ENCODE measurements at places on chromosomes 6 and 20.

- no peak overlapping the region for H3K27ac ChIP-seq
- H3K4me3 ChIP-seq: no peak overlapping the region
- DNase-seq: no peak
- no peaks in the 10 kb centered on the region for H3K36me3 ChIP-seq
These were observed 20.4 kb upstream of the EXOC2 start for GRCh38 chr6:713351-713750.

DNA sequence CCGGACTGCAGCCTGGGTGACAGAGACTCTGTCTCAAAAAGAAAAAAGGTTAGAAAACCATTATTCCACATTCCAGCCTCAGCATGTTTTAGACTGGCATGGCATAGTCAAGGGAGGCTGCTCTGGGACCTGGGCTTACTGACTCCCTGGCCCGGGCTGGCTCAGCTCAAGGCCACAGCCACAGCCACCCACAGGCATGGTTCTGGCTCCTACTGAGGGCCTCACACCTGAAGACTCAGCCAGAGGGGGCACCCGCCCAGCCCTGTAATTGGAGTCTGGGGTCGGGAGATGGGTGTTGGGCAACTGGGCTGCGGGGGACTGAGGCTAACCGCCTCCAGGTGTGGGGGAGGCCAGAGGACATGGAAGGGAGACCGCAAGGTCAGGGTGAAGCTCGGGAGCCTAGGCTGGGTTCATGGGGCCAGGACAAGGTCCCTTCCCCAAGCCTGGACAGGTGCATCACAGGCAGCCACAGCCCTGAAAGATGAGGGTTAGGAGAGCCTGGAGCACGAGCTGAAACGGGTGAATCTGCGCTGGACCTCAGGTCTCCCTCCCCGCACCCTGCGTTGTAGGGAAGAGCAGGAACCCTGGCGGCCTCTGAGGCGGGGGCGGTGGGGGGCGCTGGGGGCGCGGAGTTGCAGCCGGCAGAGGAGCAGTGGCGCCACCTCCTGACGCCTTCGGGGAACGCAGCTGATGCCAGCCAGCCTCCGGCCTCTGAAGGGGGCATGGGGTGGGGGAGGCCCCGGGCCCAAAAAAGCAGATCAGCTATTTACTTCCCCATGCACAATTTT lies 67.7 kb upstream of the SRSF6 start:
- H3K27ac ChIP-seq: no peak overlapping the region
- peaks cover 7% of the 10 kb centered on the region for H3K27me3 ChIP-seq
- no peaks in the 10 kb centered on the region for H3K36me3 ChIP-seq
- H3K4me1 ChIP-seq: peaks cover 2% of the 10 kb centered on the region

GRCh38 chr6:5701174-5701573 lies 305.6 kb downstream of the NRN1 start:
- peaks cover 7% of the 10 kb centered on the region for H3K4me1 ChIP-seq
- H3K27ac ChIP-seq: no peak overlapping the region
- DNase-seq: no peak
- H3K27me3 ChIP-seq: no peaks in the 10 kb centered on the region

DNA sequence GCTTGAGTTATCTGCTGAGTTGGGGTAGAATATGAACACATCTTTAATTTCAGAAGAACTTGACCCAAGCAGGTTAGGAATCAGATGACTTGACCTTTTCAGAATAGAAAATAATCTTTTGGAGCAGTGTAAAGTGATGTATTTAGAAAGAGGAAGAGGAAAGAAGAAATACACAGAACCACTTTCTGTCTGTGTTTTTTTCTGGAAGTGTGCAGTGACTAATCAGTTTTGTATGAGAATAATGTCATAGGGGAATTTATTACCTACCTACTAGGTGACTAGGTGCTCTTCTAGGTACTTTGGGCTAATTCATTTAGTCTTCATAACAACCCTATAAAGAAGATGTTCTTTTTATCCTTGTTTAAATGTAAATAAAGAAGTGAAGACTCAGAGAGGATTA lies 3.0 kb downstream of the PPP1R14C start:
- peaks cover 91% of the 10 kb centered on the region for H3K27me3 ChIP-seq
- H3K36me3 ChIP-seq: no peaks in the 10 kb centered on the region
- H3K4me1 ChIP-seq: peaks cover 14% of the 10 kb centered on the region
- no peak for DNase-seq
- H3K27ac ChIP-seq: no peak overlapping the region
- H3K4me3 ChIP-seq: no peak overlapping the region

GRCh38 chr20:46657618-46658017 lies 6.4 kb upstream of the SLC13A3 start:
- H3K4me3 ChIP-seq: no peak overlapping the region
- DNase-seq: no peak
- H3K27me3 ChIP-seq: peaks cover 10% of the 10 kb centered on the region
- no peaks in the 10 kb centered on the region for H3K4me1 ChIP-seq
- peaks cover 43% of the 10 kb centered on the region for H3K36me3 ChIP-seq

DNA sequence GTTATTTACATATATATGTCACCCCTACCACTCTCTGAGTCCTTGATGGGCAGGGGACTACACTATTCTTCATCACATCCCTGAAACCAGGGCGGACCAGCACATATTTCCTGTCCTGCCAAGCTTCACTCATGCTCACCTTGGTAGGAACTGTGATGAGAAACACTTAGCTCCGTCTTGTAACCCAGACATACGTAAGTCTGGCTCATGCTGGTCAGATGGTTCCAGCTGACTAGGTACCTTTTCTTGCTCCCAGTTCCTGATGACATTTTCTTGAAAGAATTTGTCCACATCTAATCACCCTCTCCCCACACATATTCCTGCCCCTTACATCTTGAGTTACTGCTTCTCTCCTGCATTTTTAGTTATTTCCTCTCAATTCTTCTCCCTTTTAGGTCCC lies 122.2 kb upstream of the MYLIP start:
- peaks cover 5% of the 10 kb centered on the region for H3K4me1 ChIP-seq
- no peak overlapping the region for H3K27ac ChIP-seq
- H3K27me3 ChIP-seq: peaks cover 4% of the 10 kb centered on the region
- no peak overlapping the region for H3K4me3 ChIP-seq
- DNase-seq: no peak
- H3K36me3 ChIP-seq: no peaks in the 10 kb centered on the region

DNA sequence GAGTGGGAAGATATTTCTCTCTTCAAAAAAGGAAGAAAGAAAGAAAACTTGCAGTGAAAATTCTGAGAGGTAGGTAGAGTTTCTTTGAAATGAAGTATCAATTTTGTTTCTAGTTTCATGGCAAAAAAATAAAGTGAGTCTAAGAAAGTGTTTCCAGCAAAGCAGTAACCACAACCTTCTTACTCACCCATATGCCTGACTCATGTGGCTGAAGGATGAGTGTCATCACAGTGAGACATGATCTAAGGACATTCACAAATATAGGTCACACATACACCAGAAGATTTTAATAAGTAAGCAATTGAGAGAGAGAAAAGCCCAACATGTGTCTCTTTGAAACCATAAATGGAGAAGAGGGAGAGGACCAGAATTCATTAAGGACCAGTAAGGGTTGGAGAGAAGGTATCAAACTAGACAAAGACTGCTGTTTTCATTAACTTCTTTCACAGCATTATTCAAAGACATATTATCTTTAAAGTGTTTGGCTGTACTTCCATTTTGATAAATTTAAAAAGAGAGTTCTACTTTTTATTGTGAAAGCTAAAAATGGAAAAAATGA lies 169.5 kb downstream of the FRK start:
- no peaks in the 10 kb centered on the region for H3K27me3 ChIP-seq
- H3K27ac ChIP-seq: no peak overlapping the region
- no peak for DNase-seq
- no peak overlapping the region for H3K4me3 ChIP-seq
- H3K36me3 ChIP-seq: no peaks in the 10 kb centered on the region
- peaks cover 12% of the 10 kb centered on the region for H3K4me1 ChIP-seq
